NCI-H446 treated with DMSO at 0.1 percent for 48 hours (cell line): ENCODE measurements at places on chromosomes 12 and 14.

DNA sequence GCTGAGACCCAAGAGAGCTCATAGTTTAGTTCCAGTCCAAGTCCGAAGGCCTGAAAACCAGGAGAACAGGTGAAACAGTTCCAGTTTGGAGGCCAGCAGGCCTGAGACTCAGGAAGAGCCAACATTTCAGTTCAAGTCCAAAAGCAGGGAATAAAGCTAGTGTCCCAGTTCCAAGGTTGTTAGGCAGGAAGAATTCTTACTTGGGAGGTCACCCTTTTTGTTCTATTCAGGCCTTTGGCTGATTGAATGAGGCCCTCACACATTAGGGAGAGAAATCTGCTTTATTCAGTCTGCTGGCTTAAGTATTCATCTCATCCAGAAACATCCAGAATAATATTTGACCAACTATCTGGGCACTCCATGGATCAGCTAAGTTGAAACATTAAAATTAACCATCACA, 294.6 kb downstream of the PCNX1 start:
- DNase-seq, result no peak

DNA sequence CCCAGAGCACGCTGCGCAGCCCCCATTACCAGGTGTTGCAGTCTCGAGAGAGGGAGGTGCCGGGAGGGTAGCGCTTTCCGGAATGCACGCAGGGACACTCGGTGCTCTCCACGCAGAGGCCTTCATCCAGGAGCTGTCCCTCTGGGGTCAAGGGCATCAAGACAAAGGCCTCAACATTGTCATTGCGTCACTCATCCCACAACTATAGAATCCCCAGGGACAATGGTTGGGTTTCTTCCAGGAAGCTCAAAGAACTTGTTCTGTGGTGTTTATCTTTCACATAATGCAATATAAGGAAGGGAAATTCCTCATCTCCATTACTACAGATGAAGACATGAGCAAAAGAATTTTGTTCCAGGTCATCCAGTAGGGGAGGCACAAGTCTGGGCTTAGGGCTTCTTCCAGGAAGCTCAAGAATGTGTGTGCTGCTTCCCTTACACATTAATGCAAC, 52.1 kb downstream of the VWF start:
- no peak for DNase-seq

DNA sequence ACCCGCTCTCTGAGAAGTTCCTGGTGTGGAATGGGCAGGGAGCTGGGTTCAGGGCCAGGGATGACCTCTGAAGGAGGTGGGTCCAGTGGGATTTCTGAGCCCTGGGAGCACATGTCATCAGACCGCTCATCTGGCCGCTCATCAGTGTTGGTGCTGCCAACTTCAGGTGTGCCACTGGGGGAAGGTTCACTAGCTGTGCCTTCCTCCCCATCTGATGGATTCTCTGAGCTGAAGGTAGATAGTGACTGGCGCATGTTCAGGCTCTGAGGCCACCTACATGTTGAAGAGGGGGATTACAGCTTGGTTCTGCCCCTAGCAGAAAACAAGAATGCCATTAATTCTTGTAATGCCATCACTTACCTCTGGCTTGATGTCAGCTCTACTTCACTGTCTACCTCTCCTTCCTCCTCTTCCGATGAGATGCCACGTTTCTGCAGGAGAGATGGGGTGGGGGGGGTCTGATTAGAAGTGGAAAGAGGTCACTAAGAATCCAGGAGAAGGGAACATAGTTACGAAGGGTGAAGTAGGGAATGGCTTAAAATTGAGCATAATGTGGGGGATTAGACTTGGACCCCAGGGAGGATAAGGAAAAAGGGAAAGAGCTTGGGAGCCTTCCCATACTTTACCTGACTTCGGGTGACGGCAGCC, 17.2 kb downstream of the MAP3K12 start:
- no peak for DNase-seq

GRCh38 chr12:7650091-7650490, 15.6 kb downstream of the APOBEC1 start:
- no peak for DNase-seq

DNA sequence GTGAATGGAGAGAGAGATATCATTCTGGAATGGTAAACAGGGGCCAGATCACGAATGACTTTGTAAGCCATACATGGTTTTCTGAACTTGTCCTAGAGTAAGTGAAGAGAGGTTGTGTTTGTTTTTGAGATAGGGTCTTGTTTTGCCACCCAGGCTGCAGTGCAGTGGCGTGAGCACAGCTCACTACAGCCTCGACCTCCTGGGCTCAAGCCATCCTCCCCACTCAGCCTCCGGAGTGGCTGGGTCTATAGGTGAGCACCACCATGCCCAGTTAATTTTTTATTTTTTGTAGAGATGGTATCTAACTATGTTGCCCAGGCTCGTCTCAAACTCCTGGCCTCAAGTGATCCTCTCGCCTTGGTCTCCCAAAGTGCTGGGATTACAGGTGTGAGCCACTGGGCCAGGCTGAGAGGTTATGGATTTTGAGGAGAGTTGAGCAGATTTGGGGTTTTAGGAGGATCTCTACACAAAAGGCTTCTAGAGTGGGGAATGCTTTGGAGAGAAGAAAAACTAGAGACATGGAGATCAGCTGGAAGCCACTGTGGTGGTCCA, 19.7 kb upstream of the GPRC5A start:
- DNase-seq, result no peak

GRCh38 chr14:65002586-65003210, 16.0 kb downstream of the FNTB start:
- no peak for DNase-seq
